ENCODE measurements at places on chromosomes 5 and 9.

DNA sequence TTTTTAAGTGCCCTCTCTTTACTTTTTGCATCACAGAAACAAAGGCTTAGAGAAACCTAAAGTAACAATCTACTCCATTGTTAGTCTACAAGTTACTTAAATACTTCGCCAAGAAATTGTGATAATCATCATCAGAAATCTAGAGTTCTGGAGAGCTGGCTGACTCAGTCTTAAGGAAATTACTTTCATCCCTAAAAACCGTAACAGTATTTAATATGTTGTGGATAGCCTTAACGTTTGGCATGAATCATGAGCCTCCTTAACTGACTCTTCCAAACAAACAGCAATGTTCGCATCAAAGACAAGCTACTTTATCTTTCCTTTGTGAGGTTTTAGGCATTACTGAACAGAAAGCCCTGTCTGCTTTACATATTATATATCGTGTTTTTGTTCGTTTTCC lies 128.7 kb downstream of the NIPBL start:
- DNase-seq = no peak

GRCh38 chr5:73820326-73820725 lies 194.3 kb downstream of the ARHGEF28 start:
- no peak for DNase-seq

- no peak for DNase-seq
Measured at GRCh38 chr5:139426203-139426885, 13.0 kb downstream of the DNAJC18 start.

DNA sequence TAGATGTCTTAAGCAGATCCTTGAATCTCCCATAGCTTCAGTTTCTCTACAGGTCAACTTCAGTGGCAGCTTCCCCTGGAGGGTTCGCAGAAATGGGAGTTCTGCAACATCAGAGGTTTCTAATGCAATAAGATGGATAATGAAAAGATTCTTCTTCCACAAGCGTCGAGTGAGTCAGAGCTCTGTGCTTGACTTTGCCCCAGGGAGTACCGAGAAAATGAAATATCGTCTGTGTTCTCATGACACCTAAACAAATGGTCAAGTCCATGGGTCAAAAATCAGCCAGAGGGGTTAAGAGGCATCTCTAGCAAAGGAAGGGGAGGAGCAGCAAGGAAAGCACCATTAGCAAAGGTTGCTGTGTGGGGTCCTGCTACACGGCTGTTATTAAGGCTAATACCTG lies 3.2 kb upstream of the ADRA1B start:
- DNase-seq = no peak

DNA sequence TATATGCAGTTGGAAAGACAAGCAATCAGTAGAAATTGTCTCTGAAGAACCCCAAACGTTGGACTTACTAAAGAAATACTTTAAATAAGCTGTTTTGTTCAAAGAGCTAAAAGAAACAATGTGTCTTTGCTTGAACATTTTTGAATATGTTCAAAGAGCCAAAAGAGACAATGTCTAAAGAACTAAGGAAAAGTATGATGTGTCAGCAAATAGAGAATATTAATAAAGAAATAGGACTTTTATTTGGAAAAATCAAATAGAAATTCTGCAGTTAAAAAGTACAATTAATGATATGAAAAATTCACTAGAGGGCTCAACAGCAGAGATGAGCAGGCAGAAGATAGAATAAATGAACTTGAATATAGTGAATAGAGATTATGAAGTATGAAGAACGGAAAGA lies 19.2 kb downstream of the TAS2R1 start:
- no peak for DNase-seq

GRCh38 chr5:174503461-174504265 lies 220.7 kb upstream of the MSX2 start:
- no peak for DNase-seq

GRCh38 chr9:90612957-90613356 lies 29.7 kb downstream of the DIRAS2 start:
- DNase-seq = no peak

DNA sequence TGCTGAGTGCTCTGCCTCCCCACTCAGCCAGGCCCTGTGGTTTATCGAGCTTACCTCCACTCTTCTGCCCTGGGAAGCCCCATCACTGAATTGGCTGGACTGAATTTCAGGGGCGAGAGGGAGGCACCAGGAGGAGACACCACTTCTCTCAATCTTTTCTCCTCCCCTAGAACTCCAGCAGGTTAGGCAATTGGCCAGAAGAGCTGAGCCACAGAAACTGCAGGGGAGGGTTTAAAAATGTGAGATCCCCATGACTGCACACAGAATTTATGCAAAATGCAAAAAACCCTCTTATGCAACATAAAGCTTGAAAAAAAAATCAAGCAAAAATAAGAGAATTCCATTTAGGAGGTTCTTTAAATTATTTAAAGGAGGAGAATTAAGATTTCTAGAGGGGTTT lies 29.9 kb downstream of the TUT7 start:
- DNase-seq = no peak

- no peak for DNase-seq
Measured at GRCh38 chr5:5154733-5155132, 14.6 kb downstream of the ADAMTS16 start.

DNA sequence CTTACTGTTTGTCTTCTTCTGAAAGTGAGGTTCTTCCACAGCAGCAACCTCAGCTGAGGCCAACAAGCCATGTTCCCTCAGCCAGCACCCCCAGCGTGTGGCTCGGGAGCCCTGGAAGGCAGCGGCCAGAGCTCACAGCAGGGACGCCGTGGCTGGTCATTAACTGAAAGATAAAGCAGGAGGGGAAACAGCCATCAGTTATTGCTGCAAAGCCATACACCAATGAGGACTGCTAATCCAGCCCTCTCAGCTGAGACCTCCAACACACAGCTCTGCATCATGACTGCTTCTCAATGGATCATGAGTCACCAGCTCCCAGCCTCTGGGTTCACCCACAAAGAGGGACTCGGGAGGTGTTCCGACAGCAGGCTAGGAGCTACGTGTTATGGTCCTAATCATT lies 24.3 kb downstream of the ABCA1 start:
- no peak for DNase-seq

DNA sequence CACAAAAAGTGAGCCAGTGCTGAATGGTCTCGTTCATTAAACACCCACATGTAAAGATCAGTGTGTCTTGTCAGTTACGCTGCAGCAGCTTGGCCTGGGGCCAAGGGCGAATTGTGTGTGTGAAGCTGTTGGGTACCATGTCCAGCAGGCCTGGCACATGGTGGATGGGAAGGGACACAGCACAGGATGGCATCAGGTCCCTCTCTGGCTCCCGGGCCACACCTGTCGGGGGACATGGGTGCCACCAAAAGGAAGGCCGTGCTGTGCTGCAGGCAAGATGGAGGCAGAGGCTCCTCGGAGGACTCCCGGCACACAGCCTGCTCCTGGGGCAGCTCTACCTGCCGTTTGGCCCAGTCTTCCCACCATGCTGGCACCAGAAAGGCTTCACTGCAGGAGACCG lies 32.0 kb downstream of the NKD2 start:
- DNase-seq = no peak

DNA sequence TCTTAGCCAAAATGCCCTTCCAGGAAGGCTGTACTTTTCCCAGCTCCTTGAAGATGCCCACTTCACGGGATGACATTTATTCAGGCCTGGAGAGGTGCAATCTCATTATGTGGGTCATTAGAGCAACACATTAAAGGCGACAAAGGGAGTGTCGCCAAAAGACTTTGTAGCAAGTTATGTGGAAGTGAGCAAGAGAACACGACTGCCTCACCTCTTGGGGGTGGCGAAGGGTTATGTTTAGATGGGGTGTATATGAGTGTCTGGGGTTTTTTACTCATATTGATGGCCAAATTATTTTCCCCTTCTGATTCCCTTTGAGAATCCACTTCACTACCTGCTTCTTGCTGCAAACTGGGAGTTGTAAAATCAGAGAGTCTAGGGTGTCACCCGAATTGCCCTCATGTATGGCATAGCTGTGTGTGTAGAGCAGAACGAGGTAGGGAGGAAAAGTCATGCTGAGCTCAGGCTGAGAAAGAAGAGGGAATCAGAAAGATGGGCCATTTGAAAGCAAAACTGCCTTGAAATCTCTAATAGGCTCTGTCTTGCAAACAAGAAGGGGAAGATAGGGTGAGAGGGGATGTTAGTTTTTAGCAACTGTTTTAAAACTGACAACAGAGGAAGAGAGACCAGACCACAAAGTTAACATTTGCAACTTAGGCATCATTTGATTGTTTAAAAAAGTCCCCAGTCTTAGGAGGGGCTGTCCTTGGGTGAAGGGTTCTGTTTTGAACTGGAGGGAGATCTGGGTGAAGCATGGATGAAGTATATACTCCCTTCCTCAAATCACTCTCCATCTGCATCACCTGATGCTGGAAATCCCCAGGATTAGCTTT lies 97.1 kb upstream of the IL12B start:
- DNase-seq = no peak

Measured in NCI-H2171 (cell line).